ENCODE measurements at places on chromosomes 12 and 14. TPM values are rescaled to one million over a fixed set of nuclear protein-coding genes. Genes with fewer than 3 reads are reported as not detected.

Gene ANO4
- polyA plus RNA-seq, result not detected

Gene C14orf39
- polyA plus RNA-seq, result not detected

Gene POTEG
- not detected for polyA plus RNA-seq

Gene KRT73
- not detected for polyA plus RNA-seq

Gene LGMN
- 25.1 TPM for polyA plus RNA-seq

Gene EIF2S1
- 124 TPM for polyA plus RNA-seq

Gene NGB
- polyA plus RNA-seq, result not detected

Gene SYNDIG1L
- not detected for polyA plus RNA-seq

Gene IGF1
- polyA plus RNA-seq, result 5.1 TPM

Gene TRHDE
- polyA plus RNA-seq, result not detected

Gene GYS2
- polyA plus RNA-seq, result not detected

Gene CLMN
- 8.2 TPM for polyA plus RNA-seq

Gene SLCO1C1
- not detected for polyA plus RNA-seq

Gene RNU4-1
- polyA plus RNA-seq, result not detected

Gene SLC7A8
- 0.25 TPM for polyA plus RNA-seq

Gene ASCL1
- not detected for polyA plus RNA-seq

Gene A2M
- polyA plus RNA-seq, result not detected

Gene UTP20
- polyA plus RNA-seq, result 4.0 TPM

Gene MANSC4
- 0.45 TPM for polyA plus RNA-seq

Gene SERPINA6
- polyA plus RNA-seq, result not detected

Gene KRT84
- not detected for polyA plus RNA-seq

Gene GUCY2C
- polyA plus RNA-seq, result 0.85 TPM

Gene RTL1
- polyA plus RNA-seq, result not detected

Gene CYP27B1
- 0.09 TPM for polyA plus RNA-seq

Gene LTBP2
- polyA plus RNA-seq, result 0.03 TPM

Gene C12orf56
- polyA plus RNA-seq, result not detected

Gene WIF1
- polyA plus RNA-seq, result not detected

Gene FBLN5
- polyA plus RNA-seq, result 4.2 TPM

Gene BICDL1
- 1.1 TPM for polyA plus RNA-seq

Gene KLRK1
- 15.8 TPM for polyA plus RNA-seq

Gene CCDC92
- 27.8 TPM for polyA plus RNA-seq

Gene PRIMA1
- polyA plus RNA-seq, result not detected

Gene PRKAG1
- polyA plus RNA-seq, result 45.6 TPM

Gene SLC5A8
- polyA plus RNA-seq, result not detected

Gene CLEC4D
- polyA plus RNA-seq, result not detected

Gene IL25
- not detected for polyA plus RNA-seq

Gene MUCL1
- not detected for polyA plus RNA-seq

Gene PRH2
- polyA plus RNA-seq, result not detected

Gene CTSG
- not detected for polyA plus RNA-seq

Gene TMEM30B
- polyA plus RNA-seq, result 0.33 TPM

Gene KRT80
- polyA plus RNA-seq, result not detected

Gene OVCH1
- not detected for polyA plus RNA-seq

Gene RPS6KA5
- 19.0 TPM for polyA plus RNA-seq

Gene CLEC1B
- not detected for polyA plus RNA-seq

Gene SMOC1
- not detected for polyA plus RNA-seq

Gene SOX5
- 11.0 TPM for polyA plus RNA-seq

Gene APOF
- not detected for polyA plus RNA-seq

Gene SSTR1
- polyA plus RNA-seq, result not detected

Gene SLC2A14
- not detected for polyA plus RNA-seq

Measured in IgD-negative memory B cell (primary cell).